ENCODE measurements at places on chromosomes 13 and 19. TPM values are rescaled to one million over a fixed set of nuclear protein-coding genes. Genes with fewer than 3 reads are reported as not detected.

IQCN gene
- 0.28 TPM for total RNA-seq

ZNF560 gene
- 0.57 TPM for total RNA-seq

ZSCAN1 gene
- total RNA-seq, result not detected

ZNF428 gene
- 37.5 TPM for total RNA-seq

HSD11B1L gene
- 11.3 TPM for total RNA-seq

IGFL1 gene
- total RNA-seq, result not detected

UGGT2 gene
- total RNA-seq, result 58.9 TPM

VN1R4 gene
- total RNA-seq, result not detected

CEACAM16 gene
- total RNA-seq, result not detected

MISP gene
- 0.18 TPM for total RNA-seq

OR7A5 gene
- not detected for total RNA-seq

LAIR2 gene
- not detected for total RNA-seq

C19orf73 gene
- total RNA-seq, result 0.83 TPM

ATP8B3 gene
- 0.55 TPM for total RNA-seq

ANKRD24 gene
- 1.1 TPM for total RNA-seq

FCER2 gene
- total RNA-seq, result not detected

ZNF709 gene
- 3.3 TPM for total RNA-seq

NLRP9 gene
- total RNA-seq, result not detected

KANK2 gene
- 137 TPM for total RNA-seq

LILRA2 gene
- total RNA-seq, result not detected

ANGPTL4 gene
- 1.1 TPM for total RNA-seq

PPAN gene
- 36.7 TPM for total RNA-seq

CEACAM19 gene
- total RNA-seq, result 2.0 TPM

MADCAM1 gene
- total RNA-seq, result 0.14 TPM

PSG7 gene
- total RNA-seq, result under 0.01 TPM

CAPN12 gene
- not detected for total RNA-seq

ATP4A gene
- not detected for total RNA-seq

GRIN3B gene
- total RNA-seq, result 0.14 TPM

CSNK1G2 gene
- 58.3 TPM for total RNA-seq

F10 gene
- 10.7 TPM for total RNA-seq

SYCN gene
- total RNA-seq, result not detected

HSD17B14 gene
- total RNA-seq, result 6.8 TPM

ZNF540 gene
- 1.2 TPM for total RNA-seq

ATP13A1 gene
- 21.8 TPM for total RNA-seq

Data from smooth muscle cell of bladder (primary cell).